Stimulated activated CD4-positive, alpha-beta T cell treated with anti-CD3 and anti-CD28 coated beads, Interleukin-15, amount 100 ng/mL, for 1 hour (primary cell): ENCODE measurements at places on chromosomes 6 and 20.

DNA sequence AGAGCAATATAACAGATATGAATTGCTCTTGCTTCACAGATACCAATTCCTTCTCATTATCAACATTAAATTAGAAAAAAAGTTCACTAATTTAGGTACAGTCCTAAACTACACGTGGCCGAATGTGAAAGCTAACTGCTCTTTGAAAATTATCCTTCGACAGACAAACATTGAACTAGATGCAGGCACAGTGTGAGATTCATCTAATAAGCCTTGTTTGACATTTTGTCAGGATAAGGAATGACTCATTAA is 1.1 kb downstream of the FAM184A start:
- no peak for DNase-seq

DNA sequence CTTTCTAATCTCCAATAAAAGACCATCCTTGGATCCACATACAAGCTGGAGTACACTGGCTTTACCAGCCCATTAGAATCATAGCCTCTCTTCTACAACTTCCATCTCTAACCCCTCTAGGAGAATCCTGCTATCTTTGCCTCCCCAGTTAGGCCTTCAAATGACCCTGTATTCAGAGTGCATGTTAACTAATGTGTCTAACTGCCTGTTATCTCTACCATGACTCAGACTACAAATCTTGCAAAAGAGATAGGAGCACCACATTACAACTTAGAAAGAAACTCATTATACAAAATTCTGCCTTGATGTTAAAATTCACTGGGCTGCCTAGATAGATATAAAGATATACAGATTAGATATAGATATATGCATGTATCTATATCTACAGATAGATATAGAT is 28.2 kb downstream of the GPR63 start:
- DNase-seq = no peak

DNA sequence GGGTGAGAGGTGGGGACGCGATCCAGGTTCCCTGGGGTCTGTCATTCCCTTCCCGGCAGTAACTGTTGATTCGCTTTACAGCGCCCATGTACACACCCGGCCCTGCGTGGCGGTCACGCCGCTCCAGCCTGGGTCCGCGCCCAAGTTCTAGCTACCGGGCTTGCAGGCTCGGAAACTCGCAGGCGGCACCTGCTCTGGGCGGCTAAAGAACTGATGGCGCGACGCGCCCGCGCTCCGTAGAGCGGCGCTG is 1.4 kb upstream of the POU3F2 start:
- no peak for DNase-seq

GRCh38 chr6:37784585-37784967 is 35.0 kb upstream of the ZFAND3 start:
- DNase-seq = no peak

DNA sequence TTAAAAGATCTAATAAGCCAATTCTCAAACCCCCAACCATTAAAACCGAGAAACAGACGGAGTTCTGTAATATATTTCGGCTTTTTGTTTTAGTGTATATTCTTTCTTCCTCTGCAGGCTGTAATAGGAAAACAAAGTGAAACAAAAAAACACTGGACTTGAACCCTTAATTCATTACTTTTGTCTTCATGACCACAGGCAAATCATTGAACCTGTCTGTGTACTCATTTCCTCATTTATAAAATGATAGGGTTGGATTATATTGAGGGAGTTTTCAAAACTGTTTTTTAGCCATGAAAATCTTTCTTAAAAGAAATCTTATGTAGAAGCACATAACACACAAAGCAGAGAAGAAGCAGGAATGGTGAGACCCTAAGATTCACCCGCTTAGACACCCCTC is 278.8 kb downstream of the CD83 start:
- no peak for DNase-seq

DNA sequence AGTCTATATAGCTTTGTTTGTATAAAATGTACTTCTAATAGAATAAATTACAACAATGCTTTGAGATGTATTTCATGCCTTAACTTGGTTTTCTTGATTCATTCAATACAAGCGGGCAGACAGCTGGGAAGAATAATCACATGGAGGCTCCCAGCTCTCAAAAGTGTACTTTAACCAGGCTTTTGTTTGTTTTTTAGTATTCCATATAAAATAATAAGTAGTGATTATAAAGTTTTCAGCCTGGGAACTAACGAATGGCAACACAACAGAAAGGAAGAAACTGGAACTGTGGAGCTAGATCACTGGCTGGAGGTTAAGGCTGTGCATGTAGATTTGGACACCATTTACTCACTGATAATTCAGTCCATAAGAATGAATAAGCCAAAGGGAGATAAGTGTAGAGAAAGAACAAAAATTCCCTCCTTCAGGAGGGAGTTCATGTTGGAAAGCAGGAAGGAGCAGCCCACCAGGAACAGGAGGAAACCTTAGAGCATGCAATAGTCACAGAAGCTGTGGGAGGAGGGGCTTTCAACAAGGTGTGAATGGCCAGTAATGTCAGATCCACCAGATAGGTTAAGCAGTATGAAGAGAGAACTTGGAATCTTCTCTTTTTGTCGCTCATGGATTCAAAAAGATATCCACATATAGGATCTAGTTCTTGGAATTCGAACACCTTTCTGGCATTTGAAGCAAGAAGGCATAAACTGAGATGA is 41.2 kb upstream of the SLC35D3 start:
- no peak for DNase-seq

- no peak for DNase-seq
Observed at GRCh38 chr6:159655409-159655988, 37.5 kb downstream of the SOD2 start.

DNA sequence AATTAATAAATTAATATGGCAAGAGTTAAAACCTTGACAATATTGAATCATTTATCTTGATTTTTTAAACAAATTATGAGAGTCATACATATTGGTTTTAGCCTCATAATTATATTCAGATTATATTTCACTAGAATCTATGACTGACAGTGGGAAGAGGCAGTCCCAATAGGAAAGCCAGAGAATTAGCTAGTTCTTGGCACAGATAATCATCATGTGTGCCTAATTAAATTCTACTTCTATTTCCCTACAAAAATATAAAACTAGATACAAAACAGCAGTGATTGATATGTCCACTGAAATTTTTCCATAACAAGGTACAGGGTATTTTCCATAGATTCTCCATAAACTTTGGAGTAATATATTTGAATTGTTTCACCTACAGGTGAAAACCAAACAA is 38.6 kb downstream of the COL9A1 start:
- no peak for DNase-seq
